Activated CD4-positive, CD25-positive, alpha-beta regulatory T cell treated with anti-CD3 and anti-CD28 coated beads, Interleukin-2, amount 50 U/mL, for 16 hours (primary cell): ENCODE measurements at places on chromosomes 2 and 18.

- no peak for DNase-seq
Measured at GRCh38 chr2:54597153-54597848, 126.2 kb upstream of the EML6 start.

- DNase-seq = no peak
Measured at GRCh38 chr2:101467306-101467705, 7.6 kb downstream of the RFX8 start.

GRCh38 chr2:86254576-86255538, 55.6 kb downstream of the MRPL35 start:
- no peak for DNase-seq

GRCh38 chr2:217902379-217903141, 100.2 kb downstream of the TNS1 start:
- no peak for DNase-seq

GRCh38 chr2:167424803-167425755, 536.8 kb downstream of the XIRP2 start:
- DNase-seq = no peak

DNA sequence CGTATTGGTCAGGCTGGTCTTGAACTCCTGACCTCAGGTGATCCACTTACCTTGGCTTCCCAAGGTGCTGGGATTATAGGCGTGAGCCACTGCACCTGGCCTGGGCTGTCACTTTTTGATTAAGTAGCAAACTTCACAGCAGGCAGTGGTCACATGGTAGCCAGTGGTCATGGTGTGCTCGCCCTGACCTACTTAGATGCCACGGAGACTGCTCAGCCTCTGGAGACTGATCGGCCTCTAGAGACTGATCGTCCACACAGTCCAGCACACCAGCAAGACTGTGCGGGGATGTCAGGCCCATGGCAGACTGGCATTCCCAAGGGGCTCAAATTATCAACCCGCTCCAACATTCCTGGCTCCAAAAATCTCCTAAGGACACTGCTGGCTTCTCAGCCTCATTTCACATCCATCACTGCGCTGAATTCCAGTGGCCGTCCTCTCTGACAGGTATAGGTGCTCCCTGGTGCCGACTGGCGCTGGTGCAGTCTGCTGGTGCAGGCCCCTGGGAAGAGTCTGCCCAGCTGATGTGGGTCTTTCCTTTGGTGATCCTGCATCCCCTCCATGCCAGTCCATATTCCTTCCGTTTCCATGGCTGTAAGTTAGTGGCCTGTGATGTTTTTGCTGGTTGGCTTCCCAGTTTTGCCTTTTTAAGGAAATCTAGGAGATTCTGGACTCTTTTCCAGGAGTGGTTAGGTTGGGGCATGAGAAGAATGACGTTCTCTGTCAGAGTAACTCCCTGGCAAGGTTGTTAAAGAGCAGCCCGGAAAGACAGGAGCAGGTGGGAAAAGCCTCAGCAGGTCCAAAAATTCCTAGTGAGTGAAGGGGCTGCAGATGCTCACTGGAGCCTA, 374.5 kb upstream of the HS6ST1 start:
- DNase-seq = no peak

GRCh38 chr2:131408207-131408606, 44.2 kb upstream of the RAB6D start:
- DNase-seq = no peak

DNA sequence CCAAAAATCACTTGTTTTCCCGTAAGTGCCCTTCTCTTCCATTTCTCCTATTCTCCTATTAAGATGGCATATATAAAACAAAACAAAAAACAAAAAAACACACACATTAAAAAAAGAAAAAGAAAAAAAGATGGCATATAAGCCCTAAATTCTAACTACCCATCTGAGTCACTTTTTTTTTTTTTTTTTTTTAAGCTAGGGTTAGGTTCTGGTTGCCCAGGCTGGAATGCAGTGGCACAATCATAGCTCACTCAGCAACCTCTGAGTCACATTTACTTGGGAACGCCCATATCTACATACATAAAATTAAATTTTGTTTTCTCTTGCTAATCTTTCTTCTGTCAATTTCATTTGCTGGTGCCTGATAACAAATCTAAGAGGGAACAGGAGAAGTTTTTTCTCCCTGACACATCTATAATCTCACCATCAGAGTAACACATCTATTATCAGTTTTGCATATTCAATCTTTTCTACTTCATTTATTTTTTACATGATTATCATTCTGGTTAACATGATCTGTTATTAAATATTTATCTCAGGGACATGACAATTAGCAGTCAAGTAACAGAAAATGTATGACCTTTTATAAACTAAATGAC, 52.1 kb downstream of the EEF1B2 start:
- DNase-seq = no peak

DNA sequence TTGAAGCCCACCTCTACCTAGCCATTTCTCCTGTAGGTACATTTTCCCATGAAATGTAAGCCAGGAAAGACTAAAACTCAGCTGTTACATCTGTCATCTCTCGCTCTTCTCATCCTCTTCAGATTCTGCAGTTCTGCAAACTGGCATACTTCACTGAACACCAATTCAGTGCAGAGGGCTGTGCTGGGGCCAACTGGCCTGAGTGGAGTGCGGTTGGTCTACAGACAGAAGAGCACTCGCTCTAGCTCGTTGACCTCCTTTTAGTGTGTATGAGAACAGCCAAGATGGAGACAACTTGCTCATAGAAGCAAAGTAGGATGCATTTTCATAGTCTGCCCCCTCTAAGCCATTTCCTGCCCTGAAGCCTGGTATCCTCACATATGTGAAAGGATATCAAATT, 862.6 kb downstream of the BCL11A start:
- no peak for DNase-seq

DNA sequence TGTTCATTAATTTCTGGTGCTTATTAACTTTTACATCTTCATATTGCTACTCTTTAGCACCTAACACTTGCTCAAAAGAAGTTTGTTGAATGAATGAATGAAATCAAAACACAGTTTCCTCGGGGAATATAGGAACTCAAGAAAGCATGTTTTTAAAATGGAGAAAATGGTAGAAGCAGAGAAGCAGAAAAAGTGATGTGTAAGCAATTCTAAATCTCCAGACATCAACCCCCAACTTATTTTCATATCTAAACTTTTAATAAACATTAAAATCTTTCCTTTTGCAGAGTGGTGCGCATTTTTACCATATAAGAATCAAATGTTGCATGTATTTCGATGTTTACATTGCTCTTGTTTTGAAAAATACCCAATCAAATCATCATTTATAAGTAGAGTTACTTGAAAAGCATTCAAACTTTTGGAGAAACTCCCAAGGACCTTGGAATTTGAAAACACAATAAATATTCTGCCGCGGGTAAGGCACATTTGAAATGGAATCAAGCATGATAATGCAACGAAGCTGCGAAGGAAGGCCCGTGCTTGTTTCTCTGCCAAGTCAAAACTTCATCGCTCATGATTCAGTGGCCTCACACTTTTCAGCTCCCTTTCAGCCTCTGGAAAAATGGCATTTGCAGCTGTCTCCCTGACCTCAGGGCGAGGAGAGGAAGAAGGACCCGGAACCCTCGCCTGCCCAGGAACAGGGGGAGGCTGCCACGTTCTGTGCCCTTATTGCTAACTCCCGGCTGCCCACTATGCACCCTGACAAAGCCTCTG, 26.7 kb upstream of the SMIM21 start:
- no peak for DNase-seq

- DNase-seq = no peak
Measured at GRCh38 chr2:241842620-241843211, 16.0 kb downstream of the PDCD1 start.

GRCh38 chr2:171966235-171966634, 33.5 kb upstream of the METAP1D start:
- no peak for DNase-seq

DNA sequence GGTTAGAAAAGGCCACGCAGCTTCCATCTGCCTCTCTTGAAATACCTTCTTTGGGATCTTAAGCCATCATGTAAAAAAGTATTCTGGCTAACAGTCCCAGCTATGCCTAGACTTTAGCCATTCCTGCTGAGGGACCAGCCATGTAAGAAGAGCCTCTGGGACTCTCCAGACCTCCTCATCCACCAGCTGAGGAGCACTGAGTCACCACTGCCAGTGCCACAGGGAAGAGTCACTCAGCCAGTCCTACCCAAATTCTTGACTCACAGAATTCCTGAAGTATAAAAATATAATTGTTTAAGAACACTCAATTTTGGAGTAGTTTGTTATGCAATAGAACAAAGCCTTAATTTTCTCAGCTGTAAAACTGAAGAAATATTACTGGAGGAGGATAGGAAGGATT, 436.7 kb downstream of the ZEB2 start:
- DNase-seq = no peak

- no peak for DNase-seq
Measured at GRCh38 chr2:3751806-3752205, 48.4 kb downstream of the DCDC2C start.

DNA sequence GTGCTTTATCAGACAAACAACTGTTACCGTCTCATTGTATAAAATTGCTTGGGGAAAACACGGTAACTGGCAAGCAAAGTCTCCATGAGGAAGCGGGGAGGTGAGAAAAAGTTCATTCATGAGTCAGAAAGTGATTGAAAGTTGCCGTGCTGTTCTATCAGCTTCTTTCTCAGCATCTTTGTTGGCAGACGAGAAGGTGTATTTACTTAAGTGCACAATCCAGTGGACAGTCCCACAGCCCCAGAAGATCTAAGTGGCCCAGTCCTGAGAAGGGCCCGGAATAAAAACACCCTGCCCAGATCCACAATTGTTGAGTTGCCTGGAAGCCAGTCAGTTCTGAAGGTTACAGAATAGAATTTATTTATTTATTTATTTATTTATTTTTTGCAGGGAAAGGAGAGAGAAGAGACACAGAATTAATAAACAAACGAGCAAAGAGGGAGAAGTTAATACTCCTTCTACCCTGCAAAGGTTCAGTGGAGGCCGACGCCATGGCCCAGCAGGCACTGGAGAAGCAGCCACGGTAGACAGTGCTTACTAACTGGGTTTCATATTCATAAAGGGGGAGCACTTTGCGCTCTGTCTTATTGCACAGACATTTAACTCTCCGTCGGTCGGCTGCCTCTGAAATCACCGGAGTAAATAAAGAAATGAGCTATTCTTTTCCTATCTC, 676.0 kb upstream of the SALL3 start:
- DNase-seq = no peak

GRCh38 chr18:51168026-51168742, 29.3 kb downstream of the MEX3C start:
- DNase-seq = no peak

- no peak for DNase-seq
Measured at GRCh38 chr2:101435001-101435862, 39.7 kb downstream of the RFX8 start.

DNA sequence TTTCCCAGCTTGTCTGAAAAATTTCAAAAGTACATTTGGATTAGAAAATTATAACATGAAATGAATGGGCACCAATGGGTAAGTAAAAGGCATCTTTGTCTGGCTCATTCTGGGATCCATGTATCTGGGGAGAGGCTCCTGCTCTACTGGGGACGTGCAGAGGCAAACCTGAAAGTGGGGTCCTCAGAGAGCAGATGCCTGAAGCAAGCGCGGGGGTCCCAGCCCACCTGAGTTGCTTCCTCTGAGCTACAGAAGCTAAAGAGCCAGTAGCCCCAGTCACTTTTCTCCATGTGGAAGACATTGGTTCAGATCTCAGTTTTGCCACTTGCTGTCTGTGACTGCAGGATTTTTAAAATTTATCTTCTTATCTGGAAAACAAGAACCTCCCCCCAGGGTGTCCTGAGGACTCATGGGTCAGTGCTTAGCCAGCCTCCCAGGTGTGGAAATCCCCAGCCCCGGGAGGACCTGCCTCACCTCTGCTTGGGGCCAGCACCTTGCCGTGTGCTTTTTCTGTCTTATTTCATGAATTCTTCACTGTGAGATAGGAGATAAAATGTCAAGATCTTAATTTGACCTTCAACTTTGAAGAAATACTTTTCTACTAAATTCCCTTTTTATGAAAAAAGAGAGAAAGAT, 25.1 kb upstream of the ODC1 start:
- no peak for DNase-seq
